ENCODE measurements at places on chromosomes 11 and 22.

DNA sequence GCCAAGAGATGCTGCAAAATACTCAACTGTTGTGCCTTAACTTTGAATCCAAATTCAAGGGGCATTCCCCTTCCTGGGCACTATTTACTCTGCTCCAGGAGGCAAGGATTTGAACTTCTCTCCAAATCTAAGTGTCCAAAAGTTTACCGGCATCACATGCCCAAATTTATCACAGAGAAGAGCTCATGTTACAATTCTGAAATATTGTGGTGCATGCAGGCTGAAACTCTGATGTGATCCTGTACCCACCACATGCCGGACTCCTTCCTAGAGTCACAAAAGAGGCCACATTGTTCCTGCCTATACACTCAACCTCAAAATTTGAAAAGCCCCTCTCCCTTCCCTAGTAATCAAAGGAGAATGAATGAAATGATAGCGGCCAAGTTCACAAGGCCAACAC, 1.3 kb downstream of the TRAF6 start:
- DNase-seq = no peak

GRCh38 chr11:28793282-28793738, 685.1 kb downstream of the METTL15 start:
- no peak for DNase-seq

- no peak for DNase-seq
These were observed 45.9 kb upstream of the RTL6 start for GRCh38 chr22:44543781-44544477.

- DNase-seq = no peak
These were observed 879.1 kb downstream of the OPCML start for GRCh38 chr11:132653237-132653636.

- DNase-seq = no peak
These were observed 94.5 kb downstream of the PHF21A start for GRCh38 chr11:46026606-46027293.

- DNase-seq = no peak
These were observed 47.9 kb upstream of the PPP2R1B start for GRCh38 chr11:111814106-111814505.

- no peak for DNase-seq
These were observed 33.9 kb upstream of the POLA2 start for GRCh38 chr11:65227879-65228278.

DNA sequence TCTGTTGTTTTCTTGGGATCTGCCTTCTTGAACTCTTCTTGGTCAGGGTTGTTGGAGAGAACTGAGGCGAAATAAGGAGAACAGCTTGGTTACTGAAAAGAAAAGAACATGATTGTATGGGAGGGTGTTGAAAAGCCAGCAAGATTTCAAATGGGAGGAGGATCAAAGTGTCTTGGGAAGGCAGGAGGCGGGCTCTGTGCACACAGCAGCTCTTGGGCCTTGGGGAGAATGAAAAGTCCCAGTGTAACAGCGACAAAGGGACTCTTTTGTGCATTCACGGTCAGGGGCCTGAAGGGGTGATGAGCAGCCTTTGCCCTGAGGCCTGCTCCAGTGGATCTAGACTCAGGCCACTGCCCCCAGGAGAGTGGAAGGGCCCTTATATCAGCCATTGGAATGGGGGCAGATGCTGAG, 135.4 kb downstream of the ADAMTS15 start:
- no peak for DNase-seq

DNA sequence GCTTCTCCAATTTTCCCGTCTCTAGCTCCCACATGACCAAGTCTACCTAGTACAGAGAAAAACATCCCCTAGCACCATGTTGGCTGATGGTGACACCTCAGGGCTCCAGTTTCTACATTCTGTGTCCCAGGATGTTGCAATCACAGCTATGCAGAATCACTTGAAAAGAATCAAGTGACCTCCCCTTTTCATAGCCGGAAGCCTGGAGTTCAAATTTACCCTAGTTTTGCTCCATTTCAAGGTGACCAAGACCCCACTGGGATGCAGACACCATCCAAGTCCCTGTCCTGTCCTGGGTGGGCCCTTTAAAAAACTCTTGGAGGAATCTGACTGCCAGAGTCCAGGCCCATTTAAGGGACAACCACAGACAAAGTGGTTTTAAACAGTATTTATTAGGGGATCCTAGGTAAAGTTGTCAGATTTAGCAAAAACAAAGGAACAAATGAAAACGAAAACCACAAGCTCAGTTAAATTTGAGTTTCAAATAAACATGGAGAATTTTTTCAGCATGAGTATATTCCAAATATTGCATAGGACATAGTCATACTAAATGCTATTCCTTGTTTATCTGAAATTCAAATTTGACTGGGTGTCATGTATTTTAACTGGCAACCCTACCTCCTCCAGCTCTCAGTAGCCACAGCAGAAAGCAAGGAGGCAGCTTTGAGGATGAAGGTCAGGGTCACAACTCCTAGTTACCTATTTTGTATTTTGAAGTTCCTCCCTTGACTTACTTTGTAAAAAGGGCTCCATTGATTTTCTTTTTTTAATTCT, 52.4 kb downstream of the MIAT start:
- DNase-seq = no peak

DNA sequence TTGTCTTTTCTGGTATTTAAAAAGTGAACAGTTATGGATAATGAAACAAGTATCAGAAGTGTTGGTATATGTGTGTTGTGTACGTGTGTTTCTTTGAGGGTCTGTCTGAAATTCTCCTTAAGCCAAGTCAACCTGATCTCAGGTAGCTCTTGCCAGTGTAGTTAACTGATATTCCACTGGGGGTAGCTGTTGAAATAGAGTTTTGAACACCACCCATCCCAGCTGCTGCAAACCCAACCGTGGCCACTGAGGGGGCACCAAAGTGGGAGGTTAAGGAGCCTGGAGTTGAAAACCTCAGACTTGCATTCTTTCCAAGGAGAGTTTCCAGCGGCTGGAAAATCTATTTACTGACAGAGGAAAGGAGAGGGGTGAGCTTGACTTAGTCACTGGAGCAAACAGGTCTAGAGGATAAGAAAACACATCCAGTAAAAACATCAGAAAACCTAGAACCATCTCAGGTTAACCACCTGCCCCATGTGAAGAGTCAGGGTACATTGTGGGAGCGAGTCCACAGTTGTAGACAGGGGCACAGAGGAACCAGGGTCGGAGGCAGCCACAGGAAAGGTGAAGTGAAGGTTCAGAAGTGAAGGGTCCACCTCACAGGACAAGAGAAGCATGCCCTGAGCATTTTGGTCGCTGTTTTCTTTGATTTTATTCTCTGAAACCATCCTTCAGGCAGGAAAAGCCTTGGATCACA, 8.8 kb upstream of the CUL5 start:
- DNase-seq = no peak

- DNase-seq = no peak
These were observed 170.8 kb downstream of the MN1 start for GRCh38 chr22:27630754-27631153.

DNA sequence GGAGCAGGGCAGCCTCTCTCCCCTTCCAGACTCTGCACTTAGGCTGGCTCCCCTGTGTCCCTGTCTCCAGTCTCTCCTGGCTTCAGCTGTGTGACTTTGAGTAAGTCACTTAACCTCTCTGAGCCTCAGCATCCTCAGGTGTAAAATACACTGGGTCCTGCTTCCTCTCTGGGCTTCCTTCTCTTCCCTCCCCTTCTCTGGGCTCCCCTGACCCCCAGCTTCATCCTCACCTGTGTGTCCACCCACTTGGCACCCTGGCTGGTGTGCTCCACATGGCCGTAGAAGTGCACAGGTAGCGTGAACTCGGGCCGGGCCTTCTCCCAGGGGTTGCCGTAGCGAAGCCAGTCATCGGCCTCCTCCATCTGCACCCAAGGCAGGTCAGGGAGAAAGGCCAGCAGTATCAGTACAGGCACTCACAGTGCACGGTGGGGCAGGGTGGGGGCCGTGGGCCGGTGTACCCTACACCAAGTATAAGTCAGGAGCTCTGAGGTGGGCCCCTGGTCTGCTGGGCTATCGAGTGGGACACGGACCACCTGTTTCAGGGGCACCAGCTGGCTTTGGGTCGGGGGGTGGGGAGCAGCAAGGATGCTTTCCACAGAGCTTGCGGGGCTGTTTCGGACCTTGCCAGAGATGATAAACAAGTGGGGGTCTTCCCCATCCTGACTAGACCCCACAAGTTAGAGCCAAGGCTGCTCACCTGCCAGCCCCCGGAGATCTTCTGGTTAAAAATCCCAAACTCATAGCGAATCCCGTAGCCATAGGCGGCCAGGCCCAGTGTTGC, 2.0 kb downstream of the PYGM start:
- DNase-seq = no peak

GRCh38 chr22:21758091-21758864, 22.7 kb upstream of the YPEL1 start:
- no peak for DNase-seq

DNA sequence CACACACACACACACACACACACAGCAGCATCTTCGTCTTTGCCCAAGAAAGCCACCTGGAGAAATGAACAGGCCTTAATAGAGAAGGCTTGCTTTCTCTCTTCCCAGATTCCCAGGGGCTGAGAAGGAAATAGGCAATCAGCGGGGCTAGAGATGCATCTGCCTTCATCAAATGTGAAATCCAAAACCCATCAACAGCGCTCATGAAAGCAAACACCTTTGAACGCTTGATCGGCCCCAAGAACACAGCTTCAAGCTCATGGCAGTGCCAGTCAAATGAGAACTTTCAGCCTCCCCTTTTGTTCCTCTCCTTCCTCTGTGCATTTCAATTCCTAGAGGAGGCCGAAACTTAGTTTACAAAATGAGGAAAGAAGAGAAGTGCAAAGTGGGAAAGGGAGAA, 122.7 kb downstream of the EFCAB6 start:
- DNase-seq = no peak

- DNase-seq = no peak
These were observed 22.2 kb downstream of the MYBPC3 start for GRCh38 chr11:47329987-47330931.

GRCh38 chr11:12503039-12503484, 125.7 kb downstream of the PARVA start:
- no peak for DNase-seq

- no peak for DNase-seq
These were observed 157.0 kb downstream of the MN1 start for GRCh38 chr22:27644566-27644965.

DNA sequence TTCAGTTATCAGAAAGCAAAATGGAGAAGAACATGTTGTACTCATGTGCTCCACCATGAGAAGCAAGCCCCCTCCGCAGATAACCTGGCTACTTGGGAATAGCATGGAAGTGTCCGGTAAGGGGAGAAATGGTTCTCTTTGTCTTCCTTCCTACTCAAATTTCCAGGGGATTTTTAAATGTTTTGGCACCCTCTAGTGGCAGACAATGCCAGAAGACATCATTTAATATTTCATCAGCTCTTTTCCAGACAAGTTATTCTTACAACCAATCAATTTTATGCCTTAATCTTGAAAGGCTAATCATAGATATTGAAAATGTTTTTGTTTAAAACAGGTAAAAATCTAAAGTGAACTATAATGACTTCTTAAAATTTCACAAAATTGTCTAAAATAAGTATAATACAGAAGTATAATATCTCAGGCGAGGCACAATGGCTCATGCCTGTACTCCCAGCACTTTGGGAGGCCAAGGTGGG, 15.7 kb downstream of the CRTAM start:
- DNase-seq = no peak

- no peak for DNase-seq
These were observed 92.8 kb downstream of the FAR1 start for GRCh38 chr11:13761250-13761649.

DNA sequence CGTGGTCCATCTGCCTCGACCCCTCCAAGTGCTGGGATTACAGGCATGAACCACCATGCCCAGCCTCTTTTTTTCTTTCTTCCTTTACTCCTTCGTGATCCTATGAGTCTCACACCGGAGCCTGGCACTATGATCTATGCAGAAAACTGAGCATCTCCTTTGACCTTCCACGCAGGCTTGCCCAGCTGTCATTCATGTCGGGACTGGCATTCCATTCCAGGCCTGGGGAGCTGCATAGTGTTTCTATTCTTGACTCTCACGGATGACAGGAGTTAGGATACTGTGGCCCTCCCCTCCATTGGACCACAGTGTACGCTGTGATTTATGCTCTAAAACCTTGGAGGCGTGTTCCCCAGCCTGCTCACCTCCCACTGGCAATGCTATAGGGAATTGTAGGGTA, 611.8 kb downstream of the BRD1 start:
- no peak for DNase-seq

DNA sequence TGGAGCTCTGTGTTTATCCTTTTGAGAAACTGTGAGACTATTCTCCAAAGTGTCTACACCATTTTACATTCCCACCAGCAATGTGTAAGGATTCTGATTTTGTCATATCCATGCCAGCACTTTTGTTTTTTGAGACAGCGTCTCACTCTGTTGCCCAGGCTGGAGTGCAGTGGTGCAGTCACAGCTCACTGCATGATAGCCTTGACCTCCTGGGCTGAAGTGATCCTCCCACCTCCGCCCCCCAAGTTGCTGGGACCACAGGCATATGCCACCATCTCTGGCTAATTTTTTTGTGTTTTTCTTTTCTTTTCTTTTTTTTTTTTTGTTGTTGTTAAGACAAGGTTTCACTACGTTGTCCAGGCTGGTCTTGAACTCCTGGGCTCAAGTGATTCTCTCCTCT, 35.3 kb downstream of the PPP6R3 start:
- no peak for DNase-seq

DNA sequence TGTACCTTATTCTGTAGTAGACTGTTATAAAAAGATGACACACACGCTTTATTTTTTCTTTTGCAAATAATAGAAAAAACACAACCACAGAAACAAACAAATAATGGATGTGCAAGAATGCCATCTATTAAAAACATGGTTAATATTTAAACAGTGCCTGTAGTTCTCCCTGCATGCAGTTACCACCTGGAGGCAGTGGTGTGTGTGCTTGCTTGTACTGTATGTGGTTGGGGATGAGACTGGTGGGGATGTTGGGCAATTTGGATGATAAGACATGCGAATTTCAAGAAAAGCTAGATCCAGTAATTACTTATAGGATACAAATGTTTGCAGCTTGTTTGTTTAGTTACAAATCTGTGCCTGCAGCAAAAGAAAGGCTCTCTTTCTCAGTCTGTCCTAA, 3.6 kb downstream of the C11orf87 start:
- DNase-seq = no peak

- DNase-seq = no peak
These were observed 29.3 kb downstream of the RRAS2 start for GRCh38 chr11:14329702-14330101.
